Occipital lobe (tissue), 3 donors: ENCODE measurements at places on chromosomes 1 and 21. TPM values are rescaled to one million over a fixed set of nuclear protein-coding genes. Genes with fewer than 3 reads are reported as not detected.

The LCE1A gene
- total RNA-seq, result not detected

The UBL4B gene
- not detected for total RNA-seq

The LCE3E gene
- not detected for total RNA-seq

The RASAL2 gene
- total RNA-seq, result 41.8 TPM

The MAP3K21 gene
- total RNA-seq, result 4.1 TPM
